ENCODE measurements at places on chromosomes 5 and 9.

- no peak for DNase-seq
These were observed 118.3 kb upstream of the VCAN start for GRCh38 chr5:83353231-83353630.

GRCh38 chr9:2817999-2818803 lies 25.7 kb downstream of the PUM3 start:
- DNase-seq = no peak

DNA sequence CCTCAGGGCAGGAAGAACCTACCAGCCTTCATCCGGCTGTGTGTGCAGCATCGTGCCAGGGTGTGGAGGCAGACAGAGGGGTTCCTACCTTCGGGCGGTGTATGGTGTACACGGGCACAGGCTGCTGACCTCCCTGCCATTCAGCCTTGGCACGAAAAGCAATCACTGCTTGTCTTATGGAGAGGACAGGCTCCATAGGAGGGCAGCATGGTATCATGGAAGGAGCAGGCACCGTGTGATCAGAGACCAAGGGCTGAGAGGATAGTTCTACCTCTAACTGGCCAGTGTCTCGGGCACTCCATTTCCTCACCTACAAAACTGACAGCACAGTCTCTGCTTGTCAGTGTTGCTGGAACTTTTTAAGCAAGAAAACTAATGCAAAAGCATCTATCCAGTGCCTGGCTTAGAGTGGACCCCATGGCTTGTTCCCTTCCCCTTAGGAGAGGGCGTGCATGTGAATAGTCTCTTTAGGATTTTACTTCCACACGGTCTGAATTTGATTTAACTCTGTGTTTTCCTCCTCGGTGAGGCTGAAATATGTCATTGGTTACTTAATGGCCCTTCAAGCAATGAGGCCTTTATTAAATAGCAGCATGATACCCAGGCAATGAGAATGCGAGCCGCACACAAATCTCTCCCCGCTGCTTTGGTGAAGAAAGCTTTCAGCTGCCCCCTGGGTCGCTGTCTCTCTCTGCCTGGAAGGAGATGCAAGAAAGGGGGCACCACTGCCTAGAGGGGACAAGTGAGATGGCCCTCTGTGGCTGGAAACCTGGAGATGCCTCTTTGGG lies 22.2 kb downstream of the TTLL11 start:
- DNase-seq = no peak

GRCh38 chr5:146440870-146441495 lies 6.2 kb upstream of the TCERG1 start:
- no peak for DNase-seq
